ENCODE measurements at places on chromosomes 5 and 9.

GRCh38 chr5:34749431-34749873, 89.5 kb upstream of the TTC23L start:
- no peak for DNase-seq

DNA sequence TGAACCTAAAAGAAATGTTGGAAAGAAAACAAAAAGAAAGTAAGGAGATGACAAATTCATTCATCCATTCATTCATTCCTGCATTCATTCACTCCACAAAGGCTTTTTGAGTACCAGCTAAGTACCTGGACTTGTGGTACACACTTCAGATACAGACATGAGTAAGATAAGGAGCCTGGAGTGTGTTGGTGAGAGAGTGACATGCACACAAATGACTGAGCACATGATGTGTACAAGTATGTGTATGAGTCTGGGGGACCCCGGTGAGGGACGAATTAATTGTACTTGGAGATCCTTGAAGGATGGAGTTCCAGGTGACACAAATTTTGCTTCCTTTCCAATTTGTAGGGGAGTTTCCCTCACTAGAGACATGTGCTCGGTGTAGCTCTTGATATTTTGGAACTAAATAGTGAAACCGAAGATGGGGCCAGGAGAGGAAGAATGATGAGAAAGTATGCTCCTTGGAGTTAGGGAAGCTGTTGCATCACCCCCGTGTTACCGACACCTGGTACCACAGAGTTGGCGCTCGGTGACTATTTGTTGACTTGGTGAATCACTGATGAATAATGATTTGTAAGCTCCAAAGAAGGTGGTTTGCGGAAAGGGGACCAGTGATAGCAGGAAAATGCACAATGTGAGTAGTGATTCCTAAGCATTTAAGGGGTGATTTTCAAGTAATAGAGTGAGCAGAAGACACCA, 509.8 kb downstream of the CCDC171 start:
- DNase-seq: no peak

- DNase-seq: no peak
Observed at GRCh38 chr9:130027533-130028365, 15.2 kb downstream of the FNBP1 start.

DNA sequence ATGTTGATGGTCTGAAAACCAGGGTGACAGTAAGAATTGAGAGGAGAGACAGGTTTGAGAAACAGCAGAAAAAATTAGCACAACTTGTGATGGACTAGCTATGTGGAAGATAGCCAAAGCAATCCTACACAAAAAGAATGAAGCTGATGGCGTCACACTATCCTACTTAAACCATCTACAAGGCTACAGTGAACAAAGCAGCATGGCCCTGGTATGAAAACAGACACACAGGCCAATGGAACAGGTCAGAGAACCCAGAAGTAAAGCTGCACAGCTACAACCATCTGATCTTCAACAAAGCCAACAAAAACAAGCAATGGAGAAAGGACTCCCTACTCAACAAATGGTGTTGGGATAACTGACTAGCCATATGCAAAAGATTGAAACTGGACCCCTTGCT, 7.5 kb upstream of the UBE2R2 start:
- DNase-seq: no peak

- no peak for DNase-seq
Observed at GRCh38 chr5:105163547-105163946, 1601.0 kb upstream of the NUDT12 start.

DNA sequence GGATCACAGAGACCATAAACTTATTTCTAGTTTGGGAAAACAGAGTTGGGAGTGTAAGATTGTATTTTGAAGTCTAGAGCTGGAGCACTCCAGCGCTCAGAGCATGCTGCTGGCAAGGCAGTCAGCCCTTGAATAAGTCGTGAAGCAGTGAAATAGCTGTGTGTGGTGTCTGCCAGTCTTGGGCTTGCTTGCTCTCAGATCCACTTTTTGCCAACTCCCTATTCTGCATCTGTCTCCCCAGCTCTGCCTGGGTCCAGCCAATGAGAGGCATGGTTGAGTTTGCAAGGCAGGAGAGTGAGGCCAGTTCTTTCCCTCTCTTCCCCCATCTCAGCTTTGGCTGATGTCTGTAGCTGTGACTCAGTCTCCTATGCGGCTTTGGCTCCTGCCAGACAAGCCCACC, 23.3 kb upstream of the RASGRF2 start:
- no peak for DNase-seq

GRCh38 chr9:123322273-123323195, 33.5 kb upstream of the CRB2 start:
- DNase-seq: no peak

DNA sequence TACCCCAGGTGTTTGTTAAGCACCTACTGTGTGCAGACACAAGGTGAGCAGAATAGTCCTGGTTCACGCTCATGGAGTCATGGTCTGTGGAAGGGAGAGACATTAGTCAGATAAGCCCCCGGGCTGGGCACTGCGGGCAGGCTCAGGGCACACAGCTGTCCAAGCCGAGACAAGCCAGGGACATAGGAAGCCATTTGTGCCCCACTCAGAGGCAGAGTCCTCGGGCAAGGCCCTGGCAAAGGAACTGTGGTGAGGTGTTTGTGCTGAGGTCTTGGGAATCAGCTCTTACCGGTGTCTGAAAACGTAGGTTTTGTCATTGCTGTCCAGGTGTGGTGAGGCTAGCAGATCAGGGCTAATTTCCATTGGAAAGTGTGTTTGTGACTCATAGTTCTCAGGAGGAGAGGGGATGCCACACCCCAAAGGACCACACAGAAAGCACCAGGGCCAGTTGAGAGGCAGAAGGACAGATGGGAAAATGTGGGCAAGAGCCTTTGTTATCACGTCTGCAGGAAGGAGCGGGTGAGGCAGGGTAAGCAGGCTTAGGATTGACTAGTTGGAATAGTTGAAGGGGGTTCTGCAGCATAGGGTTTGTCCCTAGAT, 46.1 kb upstream of the NEURL1B start:
- DNase-seq: no peak

DNA sequence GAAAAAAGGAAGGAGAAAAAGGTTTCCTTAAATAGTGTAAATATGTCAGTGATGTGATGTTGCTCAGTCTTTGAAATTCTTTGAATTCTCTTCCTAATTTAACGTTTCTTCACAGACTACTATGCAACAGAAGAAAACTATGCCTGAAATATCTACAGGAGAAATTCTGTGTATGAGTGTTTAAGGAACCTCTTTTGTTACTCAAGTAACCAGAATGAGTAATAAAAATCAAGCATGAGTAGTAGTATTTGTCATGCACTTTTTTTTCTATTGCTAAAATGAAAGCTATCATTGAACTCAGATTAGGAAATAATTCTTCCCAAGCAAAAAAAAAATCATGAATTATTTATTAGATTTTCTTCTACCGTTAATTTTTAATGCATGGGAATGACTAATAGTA, 20.3 kb upstream of the THG1L start:
- DNase-seq: no peak

GRCh38 chr9:77170991-77171699, 6.2 kb upstream of the VPS13A start:
- DNase-seq: no peak

DNA sequence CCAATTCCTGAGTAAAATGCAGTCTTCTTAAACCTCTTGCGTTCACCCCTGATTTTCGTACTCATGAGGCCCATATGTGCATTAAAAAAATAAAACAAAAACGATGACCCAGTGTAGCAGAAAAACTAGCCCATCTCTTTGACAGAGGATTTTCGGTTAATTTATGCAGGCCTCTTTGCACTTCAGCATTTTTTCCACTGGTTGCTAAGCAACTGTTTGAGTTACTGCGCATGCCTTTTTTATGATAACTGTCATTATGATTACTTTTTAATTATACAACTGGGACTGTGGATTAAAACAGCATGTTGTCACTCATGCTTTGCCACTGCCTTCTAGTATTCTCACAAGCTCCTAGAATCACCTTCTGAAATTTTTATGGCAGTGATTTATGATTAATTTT, 165.0 kb downstream of the SMARCA2 start:
- no peak for DNase-seq

DNA sequence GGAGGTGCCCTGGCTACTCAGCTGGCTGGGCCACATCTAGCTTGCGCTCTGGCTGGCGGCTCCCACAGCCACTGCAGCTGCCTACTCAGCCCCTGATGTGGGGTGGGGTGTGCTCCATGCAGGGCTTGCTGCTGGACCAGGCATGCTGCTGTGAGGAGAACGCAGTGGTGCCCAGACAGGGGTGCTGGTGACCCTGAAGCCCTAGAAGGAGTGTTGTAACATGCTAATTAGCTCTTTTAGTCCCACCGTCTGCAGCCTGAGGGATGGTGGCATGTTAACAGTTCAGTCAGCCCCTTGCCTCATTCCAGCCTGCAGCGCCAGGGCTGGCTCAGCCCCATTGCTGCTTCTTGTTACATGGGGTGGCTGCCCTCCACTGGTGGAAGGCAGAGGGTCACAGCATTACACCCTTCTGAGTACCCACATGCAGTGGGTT, 642.3 kb downstream of the DMRTA1 start:
- DNase-seq: no peak

- no peak for DNase-seq
Observed at GRCh38 chr5:36606428-36607113, at the start of gene SLC1A3. Gene SLC1A3 (plus strand): TSS chr5:36606606. CDS start chr5:36608424, 1,818 bp downstream.

DNA sequence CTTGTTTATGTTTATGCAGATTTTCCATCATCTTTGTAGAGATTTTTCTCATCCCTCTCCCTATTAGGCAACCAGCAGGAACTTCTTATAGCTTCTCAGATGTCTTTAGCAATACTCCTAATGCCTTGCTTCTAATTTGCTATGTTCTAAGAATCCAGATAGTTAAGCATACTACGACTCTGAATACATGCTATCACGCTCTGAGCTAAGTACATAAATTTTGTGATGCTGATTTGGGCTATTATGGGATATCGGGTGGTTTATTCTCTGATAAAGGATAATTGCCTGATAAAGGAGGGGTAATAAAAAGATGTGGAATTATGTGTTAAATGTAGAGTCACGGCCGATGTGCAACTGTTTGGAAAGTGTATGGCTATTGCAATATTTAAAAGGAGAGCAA, 6.5 kb upstream of the FBXL7 start:
- DNase-seq: no peak

DNA sequence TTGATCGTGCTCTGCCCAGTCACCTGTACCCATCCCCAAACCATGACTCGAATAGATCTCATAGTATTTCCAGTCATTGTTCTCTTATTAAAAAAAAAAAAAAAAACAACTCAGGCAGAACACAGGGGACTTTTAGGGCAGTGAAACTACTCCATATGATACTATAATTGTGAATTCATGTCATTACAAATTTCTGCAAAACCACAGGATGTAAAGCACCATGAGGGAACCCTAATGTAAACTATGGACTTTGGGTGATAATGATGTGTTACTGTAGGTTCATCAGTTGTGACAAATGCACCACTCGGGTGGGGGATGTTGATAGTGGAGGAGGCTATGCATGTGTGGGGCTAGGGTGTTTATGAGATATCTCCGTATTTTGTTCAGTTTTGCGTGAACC, 133.8 kb downstream of the RAB3C start:
- no peak for DNase-seq

DNA sequence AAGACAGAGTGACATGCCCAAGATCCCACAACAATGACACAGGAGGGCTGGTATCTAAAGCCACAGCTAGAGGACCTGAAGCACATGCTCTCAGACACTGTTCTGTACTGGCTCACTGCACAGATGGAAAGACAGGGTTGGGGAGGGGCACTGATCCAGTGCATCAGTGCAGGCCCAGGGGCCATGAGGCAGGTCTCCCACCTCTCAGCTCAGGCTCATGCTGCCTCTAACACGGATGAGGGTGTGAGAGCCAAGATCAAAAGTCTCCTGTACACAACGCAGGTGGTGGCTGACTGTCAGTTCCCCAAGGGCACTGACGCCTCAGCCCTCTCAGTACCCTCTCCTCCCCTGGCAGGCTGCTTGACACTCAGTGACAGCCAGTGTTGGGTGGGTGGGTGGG, 10.9 kb downstream of the RAPGEF1 start:
- peak; percentile 53 for DNase-seq

GRCh38 chr5:126137891-126138280, 285.3 kb upstream of the GRAMD2B start:
- DNase-seq: no peak

GRCh38 chr5:135176991-135177390, 143.0 kb upstream of the PITX1 start:
- no peak for DNase-seq

- DNase-seq: no peak
Observed at GRCh38 chr9:88477300-88477751, 57.7 kb upstream of the NXNL2 start.

GRCh38 chr9:86732514-86733171, 214.7 kb downstream of the GAS1 start:
- DNase-seq: no peak

- no peak for DNase-seq
Observed at GRCh38 chr9:131950487-131950886, 129.2 kb downstream of the MED27 start.

- DNase-seq: no peak
Observed at GRCh38 chr5:36722900-36723299, 116.5 kb downstream of the SLC1A3 start.

DNA sequence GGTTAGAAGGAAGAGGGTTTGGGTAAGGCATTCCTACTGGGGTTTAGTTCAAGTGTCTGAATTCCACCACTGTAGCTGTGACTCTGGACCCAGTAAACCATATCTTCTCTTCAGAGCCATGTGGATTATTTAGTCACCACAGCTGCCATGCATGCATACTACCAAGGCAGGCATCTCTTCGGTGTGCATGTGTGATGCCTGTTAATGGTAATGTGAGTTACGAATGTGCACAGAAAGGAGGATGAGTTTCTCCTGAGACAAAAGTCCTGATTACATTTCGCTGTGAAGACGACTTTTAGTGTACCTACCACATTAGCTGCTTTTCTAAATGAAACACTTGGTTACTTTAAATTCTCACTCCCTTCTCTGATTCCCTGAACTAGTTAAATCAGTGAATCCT, 9.3 kb downstream of the PBX3 start:
- no peak for DNase-seq

- DNase-seq: no peak
Observed at GRCh38 chr5:36364473-36364872, 62.8 kb upstream of the RANBP3L start.

GRCh38 chr5:12119657-12120056, 215.4 kb upstream of the CTNND2 start:
- DNase-seq: no peak

GRCh38 chr5:79521156-79521555, 7.2 kb upstream of the HOMER1 start:
- DNase-seq: no peak

DNA sequence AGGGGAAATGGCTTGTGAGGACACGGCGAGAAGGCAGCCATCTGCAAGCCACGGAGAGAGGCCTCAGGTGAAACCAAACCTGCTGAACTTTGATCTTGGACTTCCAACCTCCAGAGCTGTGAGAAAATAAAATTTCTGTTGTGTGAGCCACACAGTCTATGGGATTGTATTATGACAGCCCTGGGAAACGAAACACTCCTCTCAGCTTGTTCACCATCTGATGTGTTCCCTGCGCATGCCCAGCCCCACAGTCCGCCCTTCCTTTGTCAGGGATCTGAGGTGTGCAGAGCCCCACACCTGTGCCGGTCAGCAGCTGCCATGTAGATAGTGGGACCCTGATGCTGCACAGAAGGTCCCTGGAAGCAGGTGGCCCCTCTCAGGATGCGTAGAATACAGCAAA, 34.1 kb downstream of the PLPP7 start:
- DNase-seq: no peak

Measured in stimulated activated CD4-positive, alpha-beta T cell treated with anti-CD3 and anti-CD28 coated beads, TNF-alpha, amount 100 ng/mL, for 1 hour (primary cell).